ENCODE measurements at places on chromosomes 2 and 18.

- DNase-seq: no peak
Measured at GRCh38 chr2:230797515-230798495, 66.9 kb upstream of the ITM2C start.

DNA sequence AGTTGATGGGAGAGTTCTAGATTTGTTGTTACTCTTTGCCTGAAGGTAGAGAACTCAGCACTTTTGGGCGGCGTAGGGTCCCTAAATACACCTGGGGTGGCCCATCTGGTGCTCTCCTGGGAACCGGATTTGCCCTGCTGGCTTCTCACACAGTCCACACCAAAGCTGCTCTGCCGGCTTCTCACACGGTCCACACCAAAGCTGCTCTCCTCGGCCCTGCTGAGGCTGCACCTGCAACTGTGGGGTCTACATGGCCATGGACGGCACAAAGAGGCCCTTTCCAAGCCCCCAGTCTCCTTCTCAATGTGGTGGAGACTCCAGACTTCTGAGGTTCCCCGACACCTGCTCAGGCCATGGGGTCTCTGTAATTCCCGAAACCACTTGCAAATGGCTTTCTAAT is 124.8 kb upstream of the GPC1 start:
- DNase-seq: no peak

DNA sequence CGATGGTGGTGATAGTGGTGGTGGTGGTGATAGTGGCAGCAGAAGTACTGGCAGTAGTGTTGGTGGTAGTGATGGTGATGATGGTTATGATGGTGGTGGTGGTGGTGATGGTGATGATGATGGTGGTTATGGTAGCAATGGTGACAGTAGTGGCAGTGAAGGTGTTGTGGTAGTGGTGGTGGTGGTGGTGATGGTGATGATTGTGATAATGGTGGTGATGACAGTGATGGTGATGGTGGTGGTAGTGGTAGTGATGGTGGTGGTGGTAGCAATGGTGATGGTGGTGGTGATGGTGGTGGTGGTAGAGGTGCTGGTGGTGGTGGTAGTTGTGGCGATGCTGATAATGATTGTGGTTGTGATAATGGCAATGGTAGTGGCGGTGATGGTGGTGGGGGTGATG is 126.5 kb downstream of the AFF3 start:
- DNase-seq: no peak

GRCh38 chr2:216283038-216283900 is 89.0 kb downstream of the MARCHF4 start:
- DNase-seq: no peak

DNA sequence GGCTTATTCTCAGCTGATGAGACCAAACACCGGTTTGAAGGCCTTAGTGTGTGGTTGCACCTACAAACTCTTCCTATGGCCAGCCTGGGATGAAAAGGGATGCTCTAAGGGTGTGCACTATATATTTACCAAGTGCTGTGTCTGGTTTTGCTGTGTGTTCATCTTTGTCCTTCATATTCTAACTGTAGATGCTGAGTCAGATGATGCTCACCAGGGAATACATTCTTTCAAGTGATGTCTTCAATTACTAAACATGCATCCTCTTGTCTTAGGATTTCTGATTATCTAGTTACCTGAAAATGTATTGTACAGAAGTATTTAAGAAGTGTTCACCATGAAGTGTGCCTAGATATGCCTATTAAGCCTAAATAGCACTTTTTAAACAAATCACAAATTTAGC is 1111.6 kb upstream of the ZEB2 start:
- DNase-seq: no peak

- DNase-seq: no peak
Measured at GRCh38 chr2:224876522-224876921, 160.4 kb upstream of the CCDC195 start.

- no peak for DNase-seq
Measured at GRCh38 chr18:58552057-58552461, 76.8 kb downstream of the ALPK2 start.

DNA sequence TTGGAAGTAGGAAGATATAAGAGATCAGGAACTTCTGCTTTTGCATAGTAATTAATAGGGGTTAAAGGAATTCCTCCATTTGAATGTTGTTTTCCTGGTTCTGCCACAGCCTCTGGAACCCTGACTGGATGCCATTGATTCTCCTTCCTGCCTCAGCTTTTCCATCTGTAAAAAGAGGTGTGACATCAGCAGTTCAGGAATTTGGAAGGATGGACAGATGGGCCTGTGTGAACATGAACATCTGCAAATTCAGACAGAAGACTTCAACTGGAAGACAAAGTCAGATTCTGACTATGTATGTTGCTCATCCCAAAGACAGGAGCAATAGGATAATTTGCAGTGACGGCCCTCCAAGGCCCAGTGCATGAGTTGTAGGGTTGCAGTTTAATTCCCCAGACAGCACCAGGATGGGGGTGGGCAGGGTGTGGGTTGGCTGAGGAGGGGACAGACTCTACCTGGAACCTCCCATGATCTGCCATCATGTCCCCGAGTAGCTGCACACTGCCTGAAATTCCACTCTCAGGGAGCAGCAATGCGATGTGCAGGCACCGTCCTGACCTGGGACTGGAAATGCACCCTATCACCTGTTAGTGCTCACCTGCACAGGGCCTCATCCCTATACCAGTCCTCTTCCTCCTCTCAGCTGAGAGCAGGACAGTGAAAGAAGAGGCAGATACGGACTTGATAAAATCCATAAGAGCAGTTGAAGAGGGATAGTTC is 98.9 kb upstream of the EPAS1 start:
- no peak for DNase-seq

GRCh38 chr2:39913648-39914461 is 134.8 kb upstream of the THUMPD2 start:
- peak; percentile 74 for DNase-seq

DNA sequence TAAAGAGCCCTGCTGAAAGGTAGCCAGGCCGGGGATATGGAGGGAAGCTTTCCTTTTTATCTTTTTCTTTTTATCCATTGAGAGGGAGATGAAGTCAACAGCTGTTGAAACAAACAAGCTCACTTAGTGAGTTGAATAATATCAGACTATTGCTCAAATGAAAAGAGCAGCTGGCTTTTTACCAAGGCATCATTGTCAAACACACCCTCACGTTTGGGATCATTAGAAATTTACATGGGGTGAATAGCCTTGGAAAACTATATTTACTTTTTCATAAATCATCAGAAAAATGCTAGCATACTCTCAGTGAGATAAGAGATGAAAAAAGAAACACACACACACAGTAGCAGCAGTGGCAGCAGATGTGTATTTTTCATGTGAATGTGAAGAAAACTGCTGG is 71.5 kb upstream of the HNMT start:
- no peak for DNase-seq

- DNase-seq: no peak
Measured at GRCh38 chr2:200127848-200128247, 172.5 kb downstream of the MAIP1 start.

- no peak for DNase-seq
Measured at GRCh38 chr2:101415884-101416283, 28.6 kb upstream of the CREG2 start.

DNA sequence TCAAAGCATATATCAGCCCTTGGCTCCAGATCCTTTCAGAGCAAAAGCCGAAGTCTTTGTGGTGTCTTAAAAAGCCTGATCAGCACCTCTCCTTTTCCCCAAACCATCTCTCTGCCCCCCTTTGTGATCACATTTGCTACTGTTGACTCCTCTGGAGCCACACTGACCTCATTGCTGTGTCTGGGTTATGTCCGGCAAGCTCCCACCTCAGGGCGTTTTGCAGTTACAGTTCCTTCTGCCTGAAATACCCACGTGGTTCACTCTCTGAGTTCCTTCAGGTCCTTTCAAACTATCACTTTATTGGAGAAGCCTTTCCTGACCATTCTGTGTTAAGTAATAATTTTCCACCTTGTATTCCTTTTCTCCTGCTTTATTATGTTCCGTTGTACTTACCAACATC is 11.8 kb downstream of the C2orf69 start:
- no peak for DNase-seq

GRCh38 chr2:235541838-235542549 is 48.2 kb downstream of the AGAP1 start:
- DNase-seq: no peak

DNA sequence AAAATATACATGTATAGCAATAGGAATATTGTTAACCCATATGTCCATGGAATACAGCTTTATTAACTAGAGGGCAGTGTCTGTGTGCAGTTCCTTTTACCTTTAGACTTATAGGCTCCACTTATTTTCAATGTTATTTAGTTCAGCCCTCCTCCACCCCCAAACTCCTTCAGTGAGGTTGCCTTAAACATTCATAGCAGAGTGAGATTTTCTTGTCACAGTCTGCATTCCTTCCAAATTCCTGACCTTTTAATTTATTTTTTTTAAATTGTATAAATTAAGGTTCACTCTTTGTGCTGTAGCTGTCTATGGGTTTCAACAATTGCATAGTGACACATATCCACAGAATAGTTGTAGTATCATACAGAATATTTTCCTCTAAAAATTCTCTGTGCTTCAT is 30.9 kb downstream of the TFPI start:
- no peak for DNase-seq

DNA sequence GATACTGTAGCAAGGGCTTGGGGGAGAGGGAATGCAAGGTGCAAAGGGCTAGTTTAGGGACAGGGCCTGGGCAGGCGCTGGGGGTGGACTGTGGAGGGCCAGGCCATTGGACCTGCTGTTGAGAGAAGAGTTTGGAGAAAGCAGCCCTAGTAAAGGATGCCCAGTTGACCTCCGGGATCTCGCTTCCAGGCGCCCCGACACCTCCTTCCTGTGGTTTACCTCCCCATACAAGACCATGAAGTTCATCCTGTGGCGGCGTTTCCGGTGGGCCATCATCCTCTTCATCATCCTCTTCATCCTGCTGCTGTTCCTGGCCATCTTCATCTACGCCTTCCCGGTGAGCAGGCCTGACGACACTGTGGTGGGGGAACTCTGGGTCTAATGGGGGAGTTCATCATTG is 229.0 kb downstream of the DYSF start:
- no peak for DNase-seq

DNA sequence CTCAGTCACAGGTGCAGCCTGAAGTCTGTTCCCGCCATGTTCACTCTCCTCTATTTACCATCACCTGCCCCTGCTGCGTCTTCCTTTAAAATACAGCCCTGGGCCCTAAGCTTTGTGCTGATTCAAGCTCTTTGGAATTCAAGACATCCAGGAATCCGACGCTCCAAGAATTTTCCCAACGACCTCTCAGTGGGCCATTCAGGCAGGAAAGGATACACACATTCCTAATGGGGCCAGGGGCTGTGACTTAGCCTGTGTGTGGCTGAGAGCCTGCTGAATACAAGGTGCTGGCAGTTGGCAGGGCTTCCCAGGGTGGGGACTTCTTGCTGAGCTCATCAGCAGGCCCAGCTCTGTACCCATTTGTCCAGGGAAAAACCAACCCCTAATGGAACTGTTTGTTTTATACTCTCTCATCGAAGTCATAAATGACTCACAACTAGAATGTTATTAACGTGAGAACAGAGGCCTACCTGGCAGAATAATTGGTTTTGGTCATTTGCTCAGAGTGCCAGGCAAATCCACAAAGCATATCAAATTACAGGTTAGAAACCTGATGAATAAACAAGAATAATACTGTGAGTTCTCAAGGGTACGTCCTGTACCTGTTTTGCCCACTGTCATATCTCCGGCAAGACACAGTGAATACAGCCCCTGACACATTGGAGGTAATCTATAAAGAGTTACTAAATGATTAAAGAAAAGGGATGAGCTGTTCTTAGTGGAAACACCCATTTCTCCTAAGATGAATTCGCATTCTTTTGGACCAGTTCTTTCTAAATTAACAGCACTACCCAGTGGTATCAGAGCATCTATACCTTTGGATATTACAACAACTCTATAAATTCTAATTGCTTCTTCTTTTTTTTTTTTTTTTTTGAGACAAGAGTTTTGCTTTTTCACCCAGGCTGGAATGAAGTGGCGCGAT is 12.6 kb upstream of the KCMF1 start:
- DNase-seq: no peak

- no peak for DNase-seq
Measured at GRCh38 chr2:234843411-234843810, 108.4 kb upstream of the SH3BP4 start.

GRCh38 chr2:19653509-19653908 is 248.3 kb downstream of the TTC32 start:
- DNase-seq: no peak

GRCh38 chr2:5618271-5618670 is 73.9 kb upstream of the SOX11 start:
- DNase-seq: no peak

DNA sequence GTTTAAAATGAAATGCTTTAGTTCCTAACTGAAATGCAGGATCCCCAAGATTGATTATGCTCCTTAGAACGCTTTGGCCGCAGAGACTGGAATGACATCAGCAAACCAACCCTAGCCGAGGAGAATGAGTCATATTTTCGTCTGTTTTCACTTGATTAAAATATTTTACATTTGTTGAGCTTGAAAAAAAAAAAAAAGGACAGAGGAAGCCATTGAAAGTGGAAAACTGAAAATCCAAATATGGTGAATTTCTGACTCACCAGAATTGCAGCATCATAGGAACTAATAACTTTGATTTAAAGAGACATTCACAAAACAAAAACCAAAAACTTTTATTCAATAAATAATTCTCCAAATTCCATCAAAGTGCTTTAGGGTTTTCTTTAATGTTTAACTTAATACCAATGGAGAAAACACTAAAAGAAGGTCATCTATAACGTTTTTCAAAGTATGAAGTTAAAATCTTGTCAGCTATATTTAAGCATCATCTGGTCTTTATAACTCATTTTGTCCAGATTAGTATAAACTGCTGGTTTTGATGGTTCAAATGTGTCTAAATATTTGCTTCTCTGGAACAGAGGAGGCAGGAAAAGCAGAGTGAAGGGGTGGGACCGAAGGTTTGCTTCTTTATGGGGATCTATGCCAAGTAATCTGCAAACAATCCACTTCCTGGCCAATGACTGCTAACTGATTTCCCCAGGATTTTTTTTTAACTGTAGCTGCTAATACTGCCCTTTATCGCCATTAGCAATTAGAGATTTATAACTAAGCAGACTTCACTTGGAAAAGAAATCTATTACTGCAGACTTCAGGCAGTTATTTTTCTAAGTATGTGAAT is 30.9 kb upstream of the COL5A2 start:
- DNase-seq: peak; percentile 15

GRCh38 chr2:19860022-19860421 is 41.8 kb downstream of the TTC32 start:
- DNase-seq: no peak

- DNase-seq: no peak
Measured at GRCh38 chr2:98039085-98039756, 43.5 kb upstream of the TMEM131 start.

- no peak for DNase-seq
Measured at GRCh38 chr2:6352247-6352646, 513.5 kb downstream of the CMPK2 start.

- DNase-seq: no peak
Measured at GRCh38 chr2:202965810-202966460, 48.7 kb upstream of the NBEAL1 start.

DNA sequence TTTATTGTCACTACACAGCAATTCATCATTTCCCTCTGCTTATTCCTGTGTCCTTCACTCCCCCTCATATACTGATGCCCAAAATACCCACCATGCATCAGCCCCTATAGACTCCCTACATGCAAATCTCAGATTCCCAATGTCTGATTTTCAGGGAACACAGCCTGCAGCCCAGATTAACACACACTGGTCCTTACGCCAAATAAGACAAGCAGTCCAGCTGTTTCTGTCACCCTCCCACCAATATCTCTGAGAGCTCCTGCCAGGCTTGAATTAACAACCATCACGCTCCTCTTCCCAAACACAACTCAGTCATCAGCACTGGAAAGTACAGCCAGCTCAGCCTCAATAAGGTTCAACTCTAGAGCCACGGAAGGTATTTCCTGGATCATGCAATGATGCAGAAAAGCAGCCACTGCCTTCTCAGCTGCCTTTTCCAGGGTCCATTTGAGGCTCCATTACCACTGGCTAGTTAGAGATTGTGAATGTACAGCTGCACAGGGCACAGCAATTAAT is 39.0 kb upstream of the SLC35F5 start:
- DNase-seq: no peak

Measured in spinal cord (tissue), 10 donors.